Activated T-cell treated with anti-CD3 and anti-CD28 coated beads, Interleukin-2, amount 50 U/mL, for 24 hours (primary cell): ENCODE measurements at places on chromosomes 16 and 17.
A peak's percentile ranks its signal among the peaks of the same experiment; 100 is the strongest.

GRCh38 chr16:85157813-85158742 lies 45.8 kb upstream of the CIBAR2 start:
- peaks cover 11% of the 10 kb centered on the region for H3K4me1 ChIP-seq
- no peaks in the 10 kb centered on the region for H3K36me3 ChIP-seq
- H3K27me3 ChIP-seq, result no peaks in the 10 kb centered on the region

DNA sequence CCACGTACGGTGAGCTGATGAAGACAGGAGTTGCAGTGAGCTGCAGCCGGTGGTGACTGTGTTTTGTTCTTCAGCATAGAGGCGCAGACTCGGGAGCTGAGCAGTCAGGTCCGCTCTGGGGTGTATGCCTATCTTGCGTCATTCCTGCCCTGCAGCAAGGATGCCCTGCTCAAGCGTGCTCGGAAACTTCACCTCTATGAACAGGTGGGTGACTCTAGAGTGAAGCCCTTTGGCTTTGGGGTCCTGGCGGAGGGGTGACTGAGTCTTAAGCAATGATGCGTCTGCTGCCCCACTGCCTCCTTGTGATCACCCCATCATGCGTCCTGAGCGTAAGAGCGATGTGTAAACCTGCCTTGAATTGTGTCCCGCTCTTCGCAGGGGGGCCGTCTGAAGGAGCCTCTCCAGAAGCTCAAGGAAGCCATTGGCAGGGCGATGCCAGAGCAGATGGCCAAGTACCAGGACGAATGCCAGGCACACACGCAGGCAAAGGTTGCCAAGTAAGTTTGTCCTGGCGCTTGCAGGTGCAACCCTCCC lies 22.9 kb downstream of the UBN1 start:
- H3K27me3 ChIP-seq, result no peaks in the 10 kb centered on the region
- H3K4me1 ChIP-seq, result peaks cover 7% of the 10 kb centered on the region
- DNase-seq, result peak; percentile 23
- H3K36me3 ChIP-seq, result peaks cover 79% of the 10 kb centered on the region
- H3K4me3 ChIP-seq, result no peak overlapping the region

DNA sequence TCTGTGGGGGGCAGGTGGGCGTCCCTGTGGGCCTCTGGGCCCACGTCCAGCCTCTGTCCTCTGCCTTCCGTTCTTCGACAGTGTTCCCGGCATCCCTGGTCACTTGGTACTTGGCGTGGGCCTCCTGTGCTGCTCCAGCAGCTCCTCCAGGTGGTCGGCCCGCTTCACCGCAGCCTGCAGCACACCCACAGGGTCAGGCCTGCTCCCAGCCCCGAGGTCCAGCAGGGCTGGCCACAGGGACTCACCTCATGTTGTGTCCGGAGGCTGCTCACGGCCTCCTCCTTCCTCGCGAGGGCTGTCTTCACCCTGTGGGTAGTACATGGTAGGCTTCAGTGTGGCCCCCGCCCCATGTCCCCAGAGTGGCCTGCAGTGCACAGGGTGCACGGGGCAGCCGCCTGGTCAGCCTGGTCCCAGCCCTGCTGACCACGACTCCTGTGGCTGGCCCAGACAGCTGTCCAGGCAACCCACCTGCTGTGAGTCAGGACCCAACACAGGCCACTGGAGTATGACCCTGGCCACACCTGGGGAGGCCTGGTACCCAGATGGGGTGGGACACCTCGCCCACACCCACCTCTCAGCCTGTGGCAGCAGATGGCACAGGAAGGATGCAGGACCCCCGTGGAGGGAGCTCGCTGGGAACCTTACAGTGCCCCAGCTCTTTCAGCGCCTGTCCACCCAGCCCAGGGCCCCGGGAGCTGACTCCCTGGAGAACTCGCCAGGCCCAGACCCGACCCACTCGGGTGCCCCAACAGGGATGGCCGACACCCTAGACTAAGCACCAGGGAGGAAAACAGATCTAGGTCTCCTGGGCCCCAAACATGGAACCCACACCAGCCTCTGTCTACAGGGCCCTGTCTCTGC lies 23.9 kb upstream of the AATK start:
- no peak overlapping the region for H3K4me3 ChIP-seq
- no peaks in the 10 kb centered on the region for H3K4me1 ChIP-seq

- DNase-seq, result peak; percentile 13
- H3K36me3 ChIP-seq, result peaks cover 82% of the 10 kb centered on the region
- H3K4me3 ChIP-seq, result no peak overlapping the region
- peak overlapping the region; percentile 33 for H3K27ac ChIP-seq
Measured at GRCh38 chr17:80794281-80795089, 197.2 kb upstream of the CHMP6 start.

DNA sequence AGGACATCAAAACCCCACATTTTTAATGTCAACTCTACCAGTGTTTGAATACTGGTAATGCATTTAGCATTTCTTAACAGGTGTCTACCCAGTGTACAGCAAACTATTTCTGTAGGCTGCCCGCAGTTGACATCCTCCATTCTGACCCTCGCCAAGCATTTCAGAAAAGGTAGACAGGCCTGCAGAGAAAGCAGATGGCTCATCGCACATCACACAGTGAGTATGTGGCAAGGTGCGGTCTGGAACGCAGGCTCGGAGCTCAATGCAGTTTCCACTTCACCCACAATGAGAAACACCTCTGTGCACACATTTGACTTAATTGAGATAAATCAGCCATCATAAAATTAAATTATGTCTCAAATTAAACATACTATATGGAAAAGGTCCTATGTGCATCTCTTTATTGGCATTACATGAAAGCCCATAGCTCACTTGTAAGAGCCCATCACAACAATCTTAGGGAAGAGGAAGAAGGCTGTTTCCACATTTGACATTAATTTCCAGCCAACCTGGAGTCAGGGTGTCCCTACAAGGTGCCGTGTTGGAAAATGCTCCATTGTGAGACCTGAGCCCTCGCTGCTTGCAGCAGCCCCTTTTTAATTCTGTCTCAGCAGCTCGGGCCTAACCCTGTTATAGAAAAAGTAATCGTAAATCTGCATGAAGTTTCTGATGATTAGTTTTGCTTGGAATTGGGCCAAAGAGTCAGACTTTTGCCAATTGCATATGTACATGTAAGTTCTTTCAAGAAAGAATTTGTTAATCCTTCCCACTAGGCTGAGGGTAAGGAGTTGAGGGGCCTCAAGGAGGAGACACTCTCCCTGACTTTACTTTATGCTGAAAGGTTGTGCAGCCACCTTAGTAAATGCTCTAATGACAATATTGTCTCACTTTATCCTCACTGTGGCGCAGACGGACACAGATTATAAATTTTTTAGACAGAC lies 378.7 kb upstream of the DYNLRB2 start:
- no peak for DNase-seq
- H3K36me3 ChIP-seq, result no peaks in the 10 kb centered on the region
- H3K4me1 ChIP-seq, result no peaks in the 10 kb centered on the region
- H3K4me3 ChIP-seq, result no peak overlapping the region
- no peak overlapping the region for H3K27ac ChIP-seq

DNA sequence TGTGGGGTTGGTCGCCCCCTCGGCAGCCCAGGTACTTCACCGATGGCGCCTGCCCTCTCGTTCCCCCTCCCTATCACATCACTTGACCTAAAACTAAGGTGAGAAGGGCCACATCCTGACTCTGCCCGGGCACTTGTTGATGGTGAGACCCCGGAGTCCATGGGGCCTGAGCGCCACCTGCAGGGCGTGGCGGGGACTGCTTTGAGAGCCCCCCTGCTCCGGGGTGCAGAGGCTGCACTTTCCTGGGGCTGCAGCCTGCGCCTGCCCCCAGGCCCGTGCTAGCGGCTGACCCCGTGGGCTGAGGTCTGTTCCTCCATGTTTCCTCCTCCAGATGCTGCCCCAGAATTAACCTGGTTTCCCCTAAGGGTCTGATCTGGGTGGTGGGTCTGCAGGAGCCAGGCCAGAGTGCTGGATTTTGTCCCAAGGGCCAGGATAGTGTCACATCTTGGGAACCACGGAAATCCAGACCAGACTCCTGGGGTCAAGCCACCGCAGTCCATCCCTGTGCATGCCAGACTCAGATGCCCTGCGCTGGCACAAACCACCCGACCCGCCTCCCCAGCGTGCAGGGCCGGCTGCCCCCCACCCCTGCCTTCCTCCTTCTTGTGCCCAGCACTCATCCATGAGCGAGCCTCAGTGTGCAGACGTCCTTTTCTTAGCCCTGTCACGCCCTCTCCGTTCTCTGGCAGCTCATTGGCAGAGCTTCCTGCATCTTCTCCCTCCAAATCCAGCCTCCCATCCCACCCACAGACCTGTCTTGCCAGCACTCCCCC lies 2.7 kb downstream of the NDUFAF8 start:
- peak overlapping the region; percentile 33 for H3K4me3 ChIP-seq
- peaks cover 40% of the 10 kb centered on the region for H3K4me1 ChIP-seq
- H3K27me3 ChIP-seq, result no peaks in the 10 kb centered on the region
- H3K27ac ChIP-seq, result peak overlapping the region; percentile 97

DNA sequence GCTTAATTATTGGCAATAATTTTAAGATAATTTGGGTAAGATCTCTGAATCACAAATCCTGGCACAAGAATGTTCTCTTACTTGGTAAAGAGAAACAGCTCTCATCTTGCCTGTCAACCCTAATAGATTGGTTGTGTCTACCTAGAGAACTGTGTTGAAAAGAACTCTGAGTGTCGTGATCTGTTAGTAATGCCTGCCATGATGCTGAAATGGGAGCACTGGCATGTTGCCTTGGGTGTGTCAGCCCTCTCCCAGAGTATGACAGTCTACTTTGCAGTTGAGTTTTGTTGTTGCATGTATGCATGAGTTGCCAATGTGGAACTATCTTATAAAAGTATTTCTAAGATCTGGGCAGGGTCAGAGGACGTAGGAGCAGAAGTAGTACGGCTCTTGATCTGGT lies 221.4 kb downstream of the MAF start:
- no peak overlapping the region for H3K4me3 ChIP-seq
- no peak overlapping the region for H3K27ac ChIP-seq
- no peak for DNase-seq
- no peaks in the 10 kb centered on the region for H3K27me3 ChIP-seq
- H3K4me1 ChIP-seq, result peaks cover 35% of the 10 kb centered on the region
- no peaks in the 10 kb centered on the region for H3K36me3 ChIP-seq
